ENCODE measurements at places on chromosomes 5 and 9. TPM values are rescaled to one million over a fixed set of nuclear protein-coding genes. Genes with fewer than 3 reads are reported as not detected.

SPINK4 gene
- not detected for total RNA-seq

KLF4 gene
- 52.7 TPM for total RNA-seq

C9 gene
- not detected for total RNA-seq

SPATA31E1 gene
- not detected for total RNA-seq

FAM78A gene
- 3.7 TPM for total RNA-seq

RMI1 gene
- total RNA-seq, result 6.1 TPM

RNF14 gene
- 60.6 TPM for total RNA-seq

SOWAHA gene
- total RNA-seq, result 3.2 TPM

NR4A3 gene
- 4.9 TPM for total RNA-seq

PAIP2 gene
- total RNA-seq, result 95.4 TPM

SPATA6L gene
- total RNA-seq, result 22.5 TPM

IRX2 gene
- total RNA-seq, result 19.2 TPM

STKLD1 gene
- 3.9 TPM for total RNA-seq

FAM221B gene
- total RNA-seq, result 0.15 TPM

- DNase-seq, result no peak
Observed at GRCh38 chr5:42422656-42423280, 471 bp upstream of the GHR start.

GRCh38 chr5:1917830-1918487 lies 35.2 kb upstream of the IRX4 start:
- DNase-seq, result no peak

GRCh38 chr5:120362426-120362825 lies 101.7 kb upstream of the PRR16 start:
- no peak for DNase-seq

DNA sequence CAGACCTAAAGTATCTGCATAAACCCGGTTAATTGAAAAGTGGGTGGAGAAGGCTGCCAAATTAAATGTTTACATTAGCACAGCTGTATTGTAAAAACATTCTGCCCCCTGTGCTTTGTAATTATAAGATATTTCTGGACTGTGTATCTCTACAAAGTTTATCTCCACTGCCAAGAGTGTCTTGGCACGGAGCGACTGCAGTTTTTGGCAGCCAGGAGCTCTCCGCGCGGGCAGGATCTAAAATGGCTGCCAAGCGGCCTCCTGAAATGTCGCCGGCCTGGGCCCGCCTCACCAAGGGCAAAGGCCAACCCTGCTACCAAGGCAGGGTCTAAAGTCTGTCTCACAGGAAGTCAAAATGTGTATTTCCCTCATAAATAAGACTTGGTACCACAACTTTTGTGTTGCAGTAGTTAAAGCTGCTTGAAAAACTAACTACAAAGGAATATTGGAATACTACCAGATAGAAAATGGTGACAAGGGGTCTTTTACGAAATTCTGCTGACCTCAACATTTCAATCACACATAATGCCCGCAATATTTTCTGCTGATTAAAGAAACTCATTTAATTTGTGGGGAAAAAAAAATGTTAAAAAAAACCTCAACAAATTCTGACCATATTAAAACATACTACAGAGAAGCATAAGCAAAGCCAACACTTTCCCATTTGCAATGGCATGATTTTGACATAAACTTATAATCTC lies 110.4 kb downstream of the NFIB start:
- DNase-seq, result no peak

DNA sequence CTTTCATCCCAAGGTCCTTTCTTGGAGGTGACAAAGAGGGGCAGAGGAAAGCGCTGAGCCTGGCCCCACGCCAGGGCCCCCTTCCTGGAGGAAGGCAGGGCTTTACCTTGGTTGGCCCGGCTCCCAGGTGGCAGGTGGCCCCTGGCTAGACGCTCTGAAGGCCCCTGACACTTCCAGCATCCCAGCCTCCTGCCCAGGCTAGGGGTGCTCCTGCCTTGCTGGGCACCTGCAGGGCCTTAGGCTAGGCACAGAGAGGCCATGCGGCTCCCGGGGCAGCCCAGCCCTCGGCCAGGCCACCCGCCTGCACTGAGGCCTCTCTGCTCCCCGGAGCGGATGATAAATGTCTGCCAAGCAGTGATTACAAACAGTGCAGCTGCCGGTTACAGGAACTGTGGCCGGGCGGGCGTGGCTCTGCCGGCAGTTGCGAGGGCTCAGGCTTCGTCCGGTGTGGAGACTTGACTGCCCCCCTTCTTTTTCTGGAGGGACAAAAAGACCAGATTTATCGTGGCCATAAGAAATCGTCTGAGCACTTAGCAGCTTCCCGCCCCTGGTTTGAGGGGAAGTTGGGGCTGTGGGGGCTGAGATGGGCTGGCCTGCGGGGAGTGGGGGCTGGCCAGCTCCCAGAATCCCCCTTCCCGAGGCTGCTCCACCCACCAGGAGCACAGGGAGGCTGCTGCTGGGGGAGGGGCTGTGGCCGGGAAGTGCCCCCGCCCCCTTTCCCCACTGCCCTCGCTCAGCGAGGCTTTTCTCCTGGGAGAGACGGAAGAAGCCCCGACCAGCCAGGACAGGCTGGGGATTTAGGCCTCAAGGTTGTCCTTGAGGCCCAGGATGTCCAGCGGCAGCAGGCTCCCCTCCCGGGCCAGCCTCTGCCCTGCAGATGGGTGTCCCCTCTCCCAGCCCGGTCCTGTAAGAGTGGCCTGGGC lies 31.6 kb upstream of the UBAC1 start:
- peak; percentile 34 for DNase-seq

GRCh38 chr9:18126831-18127498 lies 347.0 kb upstream of the ADAMTSL1 start:
- no peak for DNase-seq

GRCh38 chr9:114945616-114946412 lies 15.4 kb upstream of the TNFSF8 start:
- no peak for DNase-seq

DNA sequence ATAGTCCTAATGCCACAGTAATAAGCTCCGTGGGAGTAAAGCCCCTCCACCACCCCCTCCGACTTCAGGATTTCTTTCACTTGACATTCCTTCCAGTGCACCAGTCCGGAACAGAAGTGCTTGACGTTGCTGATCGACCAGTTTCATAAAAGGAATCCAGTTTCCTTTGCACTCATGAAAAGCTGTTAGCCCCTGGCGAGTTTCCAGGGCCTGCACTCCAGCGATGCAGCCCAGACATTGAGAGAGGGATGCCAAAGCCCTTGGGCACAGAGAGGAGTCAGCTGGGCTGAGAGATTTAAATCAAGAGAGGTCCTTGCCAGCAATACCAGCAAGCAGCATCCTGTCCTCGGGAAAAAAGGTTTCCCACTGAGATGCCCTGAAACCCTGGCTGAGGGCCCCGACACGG lies 170.1 kb downstream of the GABBR2 start:
- DNase-seq, result peak; percentile 23

- DNase-seq, result no peak
Observed at GRCh38 chr9:97396256-97396655, 15.6 kb upstream of the TDRD7 start.

GRCh38 chr5:26282190-26282589 lies 756.2 kb downstream of the CDH9 start:
- no peak for DNase-seq

GRCh38 chr5:141654298-141654697 lies 3.1 kb upstream of the FCHSD1 start:
- no peak for DNase-seq

- DNase-seq, result no peak
Observed at GRCh38 chr9:78325343-78325742, 28.4 kb downstream of the PSAT1 start.

DNA sequence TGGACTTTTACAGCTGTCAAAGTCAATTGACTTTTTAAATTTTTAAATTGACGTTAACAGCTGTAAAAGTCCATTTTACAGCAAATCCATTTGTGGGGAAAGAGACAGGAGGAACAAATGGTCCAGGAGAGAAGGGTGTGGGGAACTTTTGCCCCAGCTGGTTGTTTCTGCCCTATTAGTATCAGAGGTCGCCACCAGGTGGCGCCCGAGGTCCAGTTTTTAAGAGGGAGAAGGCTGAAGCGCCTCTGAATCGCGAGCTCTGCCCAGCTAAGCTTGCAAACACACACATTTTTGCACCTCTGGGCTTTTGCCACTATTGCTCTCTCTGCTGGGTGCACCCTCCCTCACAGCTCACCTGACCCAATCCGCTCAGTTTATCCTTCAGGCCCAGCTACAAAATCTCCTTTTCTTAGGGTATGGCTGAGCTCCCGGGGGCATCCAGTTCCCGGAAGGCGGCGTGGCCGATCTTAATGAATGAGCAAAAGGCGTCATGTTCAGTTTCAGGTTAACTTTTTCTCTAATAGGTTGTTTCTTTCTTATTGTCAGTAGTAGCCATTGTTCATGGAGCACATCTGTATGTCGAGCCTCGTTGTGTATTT lies 6.3 kb upstream of the TTLL11 start:
- peak; percentile 84 for DNase-seq

- DNase-seq, result no peak
Observed at GRCh38 chr5:179324760-179325295, 20.4 kb downstream of the ADAMTS2 start.

GRCh38 chr5:78979909-78980308 lies 5.2 kb downstream of the ARSB start:
- no peak for DNase-seq

DNA sequence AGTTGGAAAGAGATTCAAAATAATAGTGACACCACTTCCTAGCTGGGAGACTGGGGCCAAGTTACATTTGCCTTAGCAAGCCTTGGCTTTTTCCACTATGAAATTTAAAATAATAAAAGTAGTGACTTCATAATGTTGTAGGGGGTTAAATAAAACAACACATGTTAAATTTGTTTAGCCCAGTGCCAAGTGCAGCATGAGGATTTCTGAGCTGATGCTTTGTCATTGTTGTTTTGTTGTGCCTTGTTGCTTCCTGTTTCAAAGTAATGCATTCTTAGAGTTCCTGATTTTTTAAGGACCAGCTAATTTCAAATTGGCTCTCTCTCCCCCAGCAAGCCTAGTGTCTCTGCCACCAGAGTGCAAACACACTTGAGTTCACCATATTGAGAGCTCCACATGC lies 270.7 kb upstream of the PAPPA start:
- DNase-seq, result no peak

GRCh38 chr9:16964228-16964627 lies 93.8 kb upstream of the BNC2 start:
- no peak for DNase-seq

DNA sequence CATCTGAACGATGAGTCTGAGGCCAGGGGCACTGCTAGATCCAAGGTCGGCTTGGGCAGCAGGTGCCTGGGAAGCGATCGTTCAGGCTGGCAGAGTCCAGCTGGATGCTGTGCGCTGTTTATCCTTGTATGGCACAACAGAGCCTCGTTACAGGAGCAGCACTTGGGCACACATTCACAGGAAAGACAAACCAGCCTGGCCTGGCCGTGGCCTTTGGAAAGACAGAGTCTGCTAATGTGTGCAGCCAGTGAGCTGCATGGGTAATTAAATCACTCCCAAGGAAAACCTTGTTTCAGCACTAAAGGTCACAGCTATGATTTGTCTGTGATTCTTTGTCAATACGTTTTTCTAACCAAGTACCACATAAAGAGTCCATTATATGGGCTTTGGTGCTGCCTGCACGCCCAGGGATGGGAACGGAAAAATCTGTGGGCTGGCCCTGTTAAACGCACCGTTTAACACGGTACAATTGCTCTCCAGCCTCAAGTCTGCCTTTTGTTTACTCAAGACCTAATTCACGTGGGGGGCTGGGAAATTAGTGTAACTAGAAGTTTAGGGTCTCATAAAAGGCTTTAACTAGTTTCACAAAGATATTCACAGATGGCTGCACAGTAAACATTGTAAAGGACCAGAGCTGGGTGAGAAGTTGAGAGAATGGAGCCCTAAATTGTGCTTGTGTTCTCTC lies 509.3 kb downstream of the KDM4C start:
- no peak for DNase-seq

GRCh38 chr5:148740966-148741742 lies 85.3 kb upstream of the ADRB2 start:
- no peak for DNase-seq

DNA sequence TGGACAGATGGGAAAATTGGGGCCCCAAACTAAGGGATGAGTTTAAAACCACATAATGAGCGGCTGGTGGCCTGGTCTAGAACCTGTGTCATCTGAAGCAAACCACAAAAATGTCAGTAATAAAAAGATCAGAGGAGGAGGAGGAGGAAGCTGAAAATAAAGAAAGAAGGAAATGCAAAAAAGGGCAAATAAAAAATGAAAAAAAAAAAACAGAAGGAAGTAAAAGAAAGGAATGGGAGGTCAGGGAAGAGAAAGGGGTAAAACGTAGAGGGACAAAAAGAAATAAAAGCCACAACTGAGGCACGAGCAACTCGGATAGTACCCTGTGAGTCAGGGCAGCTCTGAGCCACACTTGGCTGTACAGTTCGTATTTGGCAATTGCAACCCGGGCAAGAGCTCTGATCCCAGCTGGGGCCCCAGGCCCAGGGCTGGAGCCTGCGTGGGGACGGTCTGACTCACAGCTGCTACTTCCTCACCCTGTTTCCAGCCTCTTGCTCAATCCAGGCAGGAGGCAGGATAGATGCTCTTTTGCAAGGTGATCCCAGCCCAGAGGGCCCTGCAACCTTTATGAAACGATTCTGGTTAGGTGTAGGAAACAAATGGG lies 137.9 kb upstream of the TRIM32 start:
- peak; percentile 72 for DNase-seq

DNA sequence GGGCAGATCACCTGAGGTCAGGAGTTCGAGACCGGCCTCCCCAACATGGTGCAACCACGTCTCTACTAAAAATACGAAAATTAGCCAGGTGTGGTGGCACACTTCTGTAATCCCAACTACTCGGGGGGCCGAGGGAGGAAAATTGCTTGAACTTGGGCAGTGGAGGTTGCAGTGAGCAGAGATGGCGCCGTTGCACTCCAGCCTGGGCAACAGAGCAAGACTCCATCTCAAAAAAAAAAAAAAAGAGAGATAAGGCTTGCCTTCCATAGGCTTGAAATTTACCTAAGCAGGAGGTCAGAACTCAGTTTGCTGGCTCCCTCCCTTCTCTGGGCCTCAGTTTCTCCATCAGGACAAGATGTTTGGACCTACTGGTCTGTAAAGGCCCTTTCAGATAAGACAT lies 1.3 kb downstream of the SPOUT1 start:
- no peak for DNase-seq

DNA sequence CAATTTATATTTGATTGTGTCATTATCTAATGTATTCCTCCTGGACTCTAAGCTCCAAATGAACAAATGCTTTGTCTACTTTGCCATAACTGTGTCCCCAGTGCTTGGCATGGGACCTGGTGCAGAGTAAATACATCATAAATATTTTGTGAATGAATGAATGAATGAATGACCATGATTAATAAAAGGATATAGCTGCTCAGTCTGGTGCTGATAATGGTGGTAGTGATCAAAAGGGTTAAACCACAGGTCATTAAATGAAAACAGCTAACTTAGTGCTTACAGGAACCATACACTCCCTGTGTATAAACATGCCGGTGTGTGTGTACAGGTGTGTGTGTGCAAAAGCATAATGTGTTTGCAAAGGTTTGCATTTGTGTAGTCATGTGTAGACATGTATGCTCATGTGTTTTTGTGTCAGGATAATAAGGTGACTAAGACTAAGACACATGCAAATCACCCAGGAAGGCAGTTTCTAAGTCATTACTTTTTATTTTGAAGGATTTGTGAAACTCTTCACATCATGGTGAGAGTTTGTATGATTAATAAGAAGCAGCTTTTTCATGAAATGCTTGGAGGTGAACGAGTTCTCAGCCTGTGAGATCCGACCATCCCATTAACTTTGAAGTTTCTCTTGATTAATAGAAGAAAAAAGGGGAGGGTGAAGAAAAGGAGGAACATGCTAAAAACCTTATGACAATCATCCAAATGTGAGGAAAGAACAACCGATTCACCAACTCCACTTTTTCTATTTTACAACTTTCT lies 24.6 kb downstream of the SPARC start:
- DNase-seq, result no peak

GRCh38 chr5:106290841-106291240 lies 1379.9 kb downstream of the EFNA5 start:
- DNase-seq, result no peak

- no peak for DNase-seq
Observed at GRCh38 chr5:139805545-139805944, 9.9 kb downstream of the PSD2 start.
